ENCODE measurements at places on chromosomes 1 and 21.

DNA sequence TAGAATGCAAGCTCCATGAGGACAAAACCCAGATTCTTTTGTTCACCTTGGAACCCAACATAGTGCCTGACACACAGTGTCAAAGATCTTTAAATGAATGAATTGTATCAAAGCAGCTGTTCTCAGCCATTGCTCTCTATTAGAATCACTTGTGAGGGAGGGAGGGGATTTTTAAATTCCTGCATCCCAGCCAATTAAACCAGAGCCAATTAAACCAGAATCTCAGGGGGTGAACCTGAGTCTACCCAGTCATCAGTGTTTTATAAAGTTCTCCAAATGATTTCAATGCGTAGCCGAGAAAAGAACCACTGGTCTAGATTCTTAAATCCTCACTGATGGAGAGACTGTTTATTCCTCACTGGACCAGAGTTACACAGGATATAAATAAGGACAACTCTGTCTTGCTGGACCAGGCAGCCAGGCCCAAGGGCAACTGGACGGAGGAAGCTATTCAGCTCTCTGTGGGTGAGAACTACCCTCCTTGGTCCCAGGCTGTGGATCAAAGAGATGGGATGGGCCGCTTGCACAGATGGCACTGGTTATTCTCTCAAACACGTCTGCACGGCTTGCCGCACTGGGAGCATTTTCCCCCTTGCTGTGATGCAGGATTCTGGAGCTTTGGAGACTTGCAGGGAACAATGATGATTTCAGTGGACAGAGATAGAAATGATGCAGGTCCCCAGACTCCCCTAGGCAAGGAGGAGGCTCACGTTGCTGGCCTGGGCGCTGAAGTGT lies 20.0 kb upstream of the CDCA8 start:
- no peak for DNase-seq

GRCh38 chr1:35505911-35506798 lies 51.0 kb downstream of the KIAA0319L start:
- no peak for DNase-seq

DNA sequence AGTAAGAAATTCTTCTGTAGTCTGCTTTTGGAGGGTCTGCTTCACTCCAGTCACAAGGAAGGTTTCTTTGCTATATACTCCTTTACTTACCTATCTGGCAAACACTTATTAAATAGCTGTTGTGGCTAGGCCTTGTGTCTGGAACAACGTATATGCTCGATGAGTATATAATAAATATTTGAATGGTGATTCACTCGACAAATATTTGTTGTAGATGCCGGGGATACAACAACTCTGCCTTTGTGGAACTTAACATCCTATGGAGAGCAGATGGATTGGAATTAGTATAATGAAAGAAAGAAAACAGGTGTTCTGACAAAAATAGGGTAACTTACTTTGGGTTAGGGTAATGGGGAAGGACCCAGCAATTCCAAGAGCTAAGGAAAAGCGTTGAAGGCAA lies 31.1 kb downstream of the KPNA6 start:
- DNase-seq = peak; percentile 20

DNA sequence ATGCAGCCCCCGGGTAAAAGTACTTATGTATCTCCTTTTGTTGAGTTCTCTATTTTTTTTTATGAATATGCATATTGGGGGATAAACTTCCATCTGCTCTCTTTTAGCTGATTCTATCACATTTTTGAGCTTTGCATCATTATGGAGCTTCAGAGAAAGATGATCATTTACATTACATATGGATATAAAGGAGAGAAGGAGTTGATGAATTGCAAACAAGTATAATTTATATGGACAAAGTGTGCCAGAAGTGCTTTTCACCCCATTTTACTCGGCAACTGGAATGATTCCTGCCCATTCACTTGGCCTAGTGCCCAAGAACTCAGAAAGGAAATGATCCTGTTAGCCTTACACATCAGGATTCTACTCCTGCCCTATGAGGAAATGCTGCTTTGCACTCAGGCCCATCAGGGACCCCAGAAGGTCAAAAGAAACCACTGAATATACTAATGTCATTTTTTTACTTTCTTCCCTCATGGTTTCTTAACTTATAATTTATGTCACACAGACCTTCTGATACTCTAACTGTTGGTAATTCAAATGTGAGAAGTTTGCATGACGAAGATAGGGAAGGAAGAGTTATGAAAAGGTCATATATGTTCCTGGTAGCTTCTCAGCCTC lies 65.6 kb downstream of the SAMSN1 start:
- DNase-seq = no peak

GRCh38 chr1:78047631-78048030 lies 1.9 kb downstream of the GIPC2 start:
- no peak for DNase-seq

- DNase-seq = peak; percentile 42
These were observed 615 bp downstream of the CLIC4 start for GRCh38 chr1:24745711-24746413.

Data from NCI-H460 (cell line).